Activated T-helper 2 cell treated with anti-CD3 and anti-CD28 coated beads, Interferon-gamma antibody, Interleukin-2, Interleukin-4, amounts not matched to agents 10 μg/mL and 5 μg/mL and 100 μg/mL, durations not matched to agents 14 hours and 24 hours and 36 hours (primary cell): ENCODE measurements at places on chromosomes 5 and 9.

GRCh38 chr9:35490155-35490909, 421 bp downstream of the RUSC2 start:
- no peak for DNase-seq

- no peak for DNase-seq
Measured at GRCh38 chr9:94911986-94912635, 185.6 kb downstream of the AOPEP start.

- DNase-seq: no peak
Measured at GRCh38 chr9:16417161-16417560, 453.3 kb downstream of the BNC2 start.

DNA sequence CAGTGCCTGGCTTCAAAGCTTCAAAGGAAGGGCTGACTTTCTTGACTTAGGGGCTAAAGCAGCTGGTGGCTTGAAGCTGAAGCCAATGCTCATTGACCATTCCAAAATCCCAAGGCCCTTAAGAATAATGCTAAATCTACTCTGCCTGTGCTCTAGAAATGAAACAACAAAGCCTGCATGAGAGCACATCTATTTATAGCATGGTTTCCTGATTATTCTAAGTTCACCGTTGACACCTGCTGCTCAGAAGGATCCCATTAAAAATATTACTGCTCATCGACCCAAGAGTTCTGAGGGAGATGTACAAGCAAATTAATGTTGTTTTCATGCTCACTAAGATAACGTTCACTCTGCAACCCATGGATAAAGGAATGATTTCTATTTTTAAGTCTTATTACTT, 6.7 kb downstream of the TMEM174 start:
- DNase-seq: no peak

GRCh38 chr5:135272311-135272805, 126.7 kb downstream of the MACROH2A1 start:
- no peak for DNase-seq

DNA sequence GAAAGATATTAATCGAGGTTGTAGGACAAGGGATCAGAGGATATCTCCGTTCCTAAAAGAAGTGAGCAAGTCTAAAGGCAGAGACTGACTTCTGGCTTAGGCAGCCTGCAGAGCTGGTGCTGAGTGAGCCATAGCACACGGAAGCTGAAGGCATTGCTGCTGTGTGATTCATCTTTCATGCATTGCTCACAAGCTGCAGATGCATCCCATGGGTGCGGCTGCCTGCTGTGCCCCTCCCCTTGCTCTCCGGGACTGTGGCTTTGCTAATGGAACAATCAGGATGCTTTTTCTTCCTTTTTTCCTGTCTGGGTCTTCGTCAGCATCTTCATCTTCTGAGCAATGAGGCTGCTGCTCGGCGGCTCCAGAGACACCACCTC, 341.4 kb downstream of the DIRAS2 start:
- DNase-seq: no peak

DNA sequence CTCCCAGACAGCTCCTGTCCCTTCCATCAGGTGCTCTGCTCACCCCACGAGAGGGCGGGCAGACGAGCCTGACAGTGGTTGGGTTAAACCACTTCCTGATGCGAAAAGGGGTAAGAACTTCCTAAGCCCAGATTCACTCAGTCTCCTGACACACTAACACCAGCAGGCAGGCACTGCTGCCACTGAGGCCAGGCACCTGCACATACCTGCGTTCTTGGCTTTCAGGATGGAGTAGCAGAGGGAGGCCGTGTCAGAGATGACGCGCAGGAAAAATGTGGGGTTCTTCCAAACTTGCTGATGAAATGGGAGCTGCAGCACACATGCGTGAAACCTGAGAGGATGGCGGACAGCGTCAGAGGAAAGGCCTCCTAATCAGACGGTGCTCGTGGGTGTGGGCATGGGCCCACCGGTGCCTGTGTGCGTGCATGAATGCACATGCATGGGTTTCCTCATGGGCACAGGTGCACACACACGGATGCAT, 29.9 kb downstream of the SLC6A18 start:
- DNase-seq: peak; percentile 45

GRCh38 chr9:126389992-126390391, 63.4 kb downstream of the MVB12B start:
- no peak for DNase-seq

DNA sequence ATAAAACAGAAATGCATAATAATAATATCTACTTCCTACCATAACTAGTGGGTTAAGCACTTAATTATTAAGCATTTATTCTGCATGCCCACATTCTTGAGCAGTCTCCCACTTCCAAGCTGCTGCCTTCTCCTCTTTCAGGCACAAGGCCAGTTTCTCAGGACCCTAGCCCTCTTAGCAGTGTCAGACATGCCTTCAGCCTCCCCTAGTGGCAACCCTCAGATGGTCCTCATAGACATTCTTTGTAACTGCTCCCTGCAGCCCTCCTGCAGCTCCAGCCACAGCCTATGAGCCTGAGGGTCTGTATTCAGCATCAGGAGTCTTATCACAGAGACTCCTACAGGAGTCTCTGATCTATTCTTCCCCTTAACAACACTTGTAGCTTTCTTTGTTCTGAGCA, 3.9 kb downstream of the IL9 start:
- DNase-seq: no peak

DNA sequence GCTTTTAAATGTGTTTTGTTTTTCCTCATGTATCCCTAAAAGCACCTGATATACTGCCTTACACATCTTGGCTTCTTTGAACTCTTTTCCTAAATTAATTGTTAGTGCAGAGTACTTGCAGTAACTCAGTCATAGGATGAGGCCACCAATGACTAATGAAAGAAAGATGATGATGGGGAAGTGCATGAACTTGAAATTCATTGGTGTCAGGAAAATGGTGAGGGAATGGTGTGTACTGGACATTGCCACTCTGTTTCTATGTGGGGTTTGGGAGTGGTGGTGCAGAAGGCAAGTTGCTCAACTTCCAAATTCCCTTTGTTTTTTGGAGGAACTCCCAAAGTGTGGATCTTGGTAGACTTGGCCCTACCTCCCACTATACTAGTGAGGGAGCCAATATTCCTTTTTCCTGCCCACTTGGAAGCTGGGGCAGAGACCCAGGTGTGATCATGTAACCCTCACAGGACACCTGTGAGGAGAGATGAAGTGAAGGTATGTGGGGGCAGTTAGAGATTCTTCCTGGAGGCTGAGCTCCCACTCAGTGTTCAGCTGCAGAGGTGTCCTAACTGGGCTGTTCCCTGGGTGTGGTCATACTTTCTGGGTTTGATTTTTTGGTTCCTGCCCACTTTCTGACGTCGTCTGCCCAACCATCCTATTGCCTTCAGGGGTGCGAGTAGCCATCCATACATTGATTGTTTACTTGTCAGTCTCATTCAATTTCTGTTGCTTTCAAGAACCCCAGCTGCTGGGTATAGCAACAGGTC, 298.5 kb downstream of the MAST4 start:
- DNase-seq: no peak

DNA sequence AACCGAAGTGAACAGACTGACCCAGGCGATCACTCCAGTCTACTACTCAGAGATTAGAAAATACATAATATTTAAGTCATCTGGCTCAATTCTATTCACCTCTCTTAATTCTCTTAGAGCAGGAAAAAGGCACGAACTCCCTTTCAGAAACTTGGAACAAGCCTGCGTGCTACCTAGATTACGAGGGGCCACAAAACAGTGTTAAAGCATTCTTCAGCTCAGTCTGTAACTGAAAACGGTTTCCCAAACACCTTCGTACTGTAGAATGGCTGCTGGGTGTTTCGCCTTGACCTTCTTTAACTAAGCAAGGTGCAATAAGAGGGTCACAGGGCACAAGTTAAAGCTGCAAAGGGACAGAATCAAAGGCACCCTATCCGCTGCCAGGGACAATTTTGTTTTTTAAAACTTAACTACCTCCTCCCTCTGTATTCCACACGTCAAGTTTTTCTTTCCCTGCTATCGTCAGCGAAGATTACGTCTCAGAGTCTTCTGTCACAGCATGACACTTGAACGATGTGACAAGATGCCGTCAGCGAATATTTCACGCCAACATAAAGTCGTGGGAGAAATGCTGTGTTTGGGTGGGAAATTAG, 687 bp downstream of the LYSMD3 start:
- DNase-seq: no peak

DNA sequence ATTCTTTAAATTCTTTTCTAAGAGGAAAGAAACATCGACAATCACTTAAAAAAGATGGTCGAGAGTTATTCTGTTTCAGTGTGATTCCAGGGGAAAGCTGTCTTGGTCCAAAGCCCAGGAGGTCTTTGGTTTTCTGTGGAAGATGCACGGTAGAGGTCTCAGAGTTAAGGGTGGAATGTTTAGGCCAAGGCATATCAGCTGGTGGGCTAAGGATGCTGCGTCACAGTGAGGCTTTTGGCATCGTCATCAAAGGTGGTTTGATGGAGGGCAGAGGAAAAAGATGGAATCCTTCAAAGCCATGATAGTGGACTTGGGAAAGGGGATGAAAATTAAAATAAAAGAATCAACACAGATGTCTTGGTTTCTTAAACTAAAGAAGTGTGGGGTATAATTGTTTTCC, 137.3 kb upstream of the ANKH start:
- DNase-seq: no peak

GRCh38 chr5:10438301-10438700, 3.4 kb upstream of the ROPN1L start:
- no peak for DNase-seq

DNA sequence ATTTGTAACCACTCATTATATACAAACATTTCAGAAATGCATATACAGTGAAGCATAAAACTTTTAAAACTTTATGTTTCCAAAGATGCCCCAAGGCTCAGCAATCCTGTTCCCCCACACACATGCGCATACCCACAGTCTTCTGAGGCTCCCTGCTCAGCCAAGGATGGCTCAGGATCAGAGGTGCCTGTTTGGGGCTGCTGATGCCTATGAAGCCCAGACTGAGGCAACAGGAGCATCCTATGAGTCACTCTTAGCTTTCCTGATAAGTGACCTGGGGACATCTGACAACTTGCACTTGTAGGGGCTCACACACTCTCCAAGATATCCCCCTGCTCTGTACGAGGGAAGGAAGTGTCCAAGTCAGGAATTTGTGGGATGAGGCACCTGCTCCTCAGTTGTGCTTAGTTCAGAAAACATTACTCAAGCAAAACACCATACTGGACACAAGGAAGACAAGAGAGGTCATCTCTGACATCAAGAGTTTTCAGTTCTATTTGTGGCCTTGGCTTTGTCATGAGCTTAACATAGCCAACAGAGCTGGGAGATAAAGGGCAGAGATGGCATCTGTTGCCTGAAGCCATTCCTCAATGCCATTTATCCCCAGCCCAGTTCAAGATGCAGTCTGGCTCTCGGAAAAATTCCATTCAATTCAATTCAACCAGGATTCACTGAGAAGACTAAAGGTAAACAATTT, 62.3 kb downstream of the NIPSNAP3B start:
- DNase-seq: no peak

GRCh38 chr5:61586096-61587084, 254.3 kb downstream of the ZSWIM6 start:
- DNase-seq: no peak

DNA sequence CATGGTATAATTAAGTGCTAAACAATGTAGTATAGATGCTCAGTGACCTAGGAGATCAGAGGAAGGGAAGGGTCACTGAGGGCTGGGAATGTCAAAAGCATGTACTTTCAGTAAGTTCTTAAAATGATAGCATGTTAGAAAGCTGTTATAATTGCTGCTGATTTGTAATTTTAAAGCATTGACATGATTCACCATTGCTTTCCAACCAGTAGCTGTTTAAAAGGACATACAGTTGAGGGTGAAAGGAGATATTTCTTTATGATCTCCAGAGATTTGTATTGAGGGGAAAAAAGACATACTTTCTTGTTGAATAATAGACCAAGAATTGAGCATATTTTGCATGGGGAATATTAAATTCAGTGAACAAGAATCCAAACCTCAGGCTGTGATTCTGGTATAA, 1.2 kb upstream of the SLC1A3 start:
- no peak for DNase-seq

DNA sequence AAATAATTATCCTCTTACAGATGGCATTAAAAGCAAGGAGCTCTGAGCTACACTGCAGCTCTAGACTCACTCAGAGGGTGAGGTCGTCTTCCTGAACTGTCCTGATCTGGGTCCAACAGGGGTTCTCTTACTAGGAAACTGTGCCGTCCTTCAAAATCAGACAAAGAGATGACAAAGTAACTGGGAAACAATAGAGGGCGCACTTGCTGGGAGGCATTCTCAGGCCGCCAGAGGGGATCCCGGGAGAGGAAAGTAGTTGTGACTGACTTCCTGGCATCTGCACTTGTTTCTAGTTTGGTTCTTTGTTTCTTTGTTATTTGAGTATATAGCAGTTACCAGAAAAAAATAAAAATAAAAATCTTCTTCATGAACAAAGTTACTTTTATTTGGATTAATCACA, 142.9 kb upstream of the MSX2 start:
- DNase-seq: no peak

DNA sequence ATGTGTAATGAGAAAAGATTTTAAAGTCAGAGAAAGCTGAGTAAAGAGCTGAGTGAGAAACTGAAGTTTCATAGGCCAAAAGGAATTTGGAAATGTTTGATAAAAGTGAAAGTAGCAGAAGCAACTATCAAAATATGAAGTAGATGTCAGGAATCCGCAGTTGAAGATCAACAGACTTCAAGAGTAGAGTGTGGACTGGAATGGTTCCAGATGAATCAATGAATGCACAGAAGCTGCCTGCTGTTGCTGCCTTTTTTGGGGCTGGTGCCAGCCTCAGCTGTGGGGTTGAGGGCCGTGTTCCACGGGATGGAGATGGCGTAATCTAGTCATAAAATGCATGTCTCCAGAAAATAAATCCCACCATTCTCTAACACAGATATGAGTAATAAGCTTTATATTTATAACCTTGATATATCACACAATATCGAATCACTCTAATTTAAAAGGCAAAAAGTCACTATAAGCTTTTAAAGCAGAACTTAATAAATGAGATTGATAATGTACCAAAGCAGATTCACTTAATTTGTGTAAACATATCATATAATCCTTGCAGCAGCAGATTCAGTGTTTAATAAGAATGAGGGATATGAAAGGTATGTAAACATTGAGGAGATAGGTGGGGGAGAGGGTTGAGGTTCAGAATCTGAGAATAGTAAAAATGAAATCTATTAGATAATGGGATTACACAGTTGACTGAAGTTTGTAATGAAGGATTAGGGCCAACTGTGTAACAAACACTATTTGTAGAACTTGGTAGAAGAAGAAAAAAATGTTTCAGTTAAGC, 652.3 kb upstream of the FTMT start:
- no peak for DNase-seq

DNA sequence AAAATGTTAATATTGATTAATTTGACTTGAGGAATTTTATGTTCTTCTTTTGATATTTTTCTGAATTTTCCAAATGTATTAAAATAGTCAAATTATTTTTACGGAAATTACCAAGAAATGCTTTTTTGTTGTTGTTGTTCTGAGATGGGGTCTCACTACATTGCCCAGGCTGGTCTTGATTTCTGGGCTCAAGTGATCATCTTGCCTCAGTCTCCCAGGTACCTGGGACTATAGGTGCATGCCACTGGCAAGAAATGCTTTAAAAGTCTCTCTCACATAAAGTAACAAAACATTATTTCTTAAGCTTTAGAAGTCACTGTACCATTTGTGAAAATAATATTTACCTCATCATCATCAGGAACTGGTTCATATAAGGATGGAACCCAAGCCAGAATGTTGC, 43.0 kb upstream of the ELOVL7 start:
- DNase-seq: no peak
